ENCODE measurements at places on chromosomes 2 and 18.

DNA sequence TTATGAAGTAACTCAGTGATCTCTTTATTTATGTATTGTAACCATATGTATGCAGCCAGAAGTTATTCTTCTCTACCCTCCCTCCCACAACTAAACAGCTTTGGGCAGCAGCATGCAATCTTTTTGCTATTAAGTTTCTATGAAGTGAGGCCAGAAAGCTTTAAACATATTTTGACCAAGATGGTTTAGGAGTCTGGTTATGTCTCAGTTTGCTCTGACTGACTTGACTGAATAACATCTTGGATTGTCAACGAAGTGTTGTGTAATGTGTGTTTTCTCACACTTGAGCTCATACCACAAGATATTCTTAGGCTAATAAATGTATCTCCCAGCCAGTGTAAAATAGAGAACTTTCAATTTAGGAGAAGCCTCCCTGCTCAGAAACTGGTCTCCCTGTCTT lies 104.3 kb downstream of the TTC27 start:
- no peak for DNase-seq

- no peak for DNase-seq
Measured at GRCh38 chr18:12394428-12394827, 13.3 kb upstream of the PRELID3A start.

GRCh38 chr18:48885266-48885923 lies 65.4 kb downstream of the SMAD7 start:
- DNase-seq: no peak

DNA sequence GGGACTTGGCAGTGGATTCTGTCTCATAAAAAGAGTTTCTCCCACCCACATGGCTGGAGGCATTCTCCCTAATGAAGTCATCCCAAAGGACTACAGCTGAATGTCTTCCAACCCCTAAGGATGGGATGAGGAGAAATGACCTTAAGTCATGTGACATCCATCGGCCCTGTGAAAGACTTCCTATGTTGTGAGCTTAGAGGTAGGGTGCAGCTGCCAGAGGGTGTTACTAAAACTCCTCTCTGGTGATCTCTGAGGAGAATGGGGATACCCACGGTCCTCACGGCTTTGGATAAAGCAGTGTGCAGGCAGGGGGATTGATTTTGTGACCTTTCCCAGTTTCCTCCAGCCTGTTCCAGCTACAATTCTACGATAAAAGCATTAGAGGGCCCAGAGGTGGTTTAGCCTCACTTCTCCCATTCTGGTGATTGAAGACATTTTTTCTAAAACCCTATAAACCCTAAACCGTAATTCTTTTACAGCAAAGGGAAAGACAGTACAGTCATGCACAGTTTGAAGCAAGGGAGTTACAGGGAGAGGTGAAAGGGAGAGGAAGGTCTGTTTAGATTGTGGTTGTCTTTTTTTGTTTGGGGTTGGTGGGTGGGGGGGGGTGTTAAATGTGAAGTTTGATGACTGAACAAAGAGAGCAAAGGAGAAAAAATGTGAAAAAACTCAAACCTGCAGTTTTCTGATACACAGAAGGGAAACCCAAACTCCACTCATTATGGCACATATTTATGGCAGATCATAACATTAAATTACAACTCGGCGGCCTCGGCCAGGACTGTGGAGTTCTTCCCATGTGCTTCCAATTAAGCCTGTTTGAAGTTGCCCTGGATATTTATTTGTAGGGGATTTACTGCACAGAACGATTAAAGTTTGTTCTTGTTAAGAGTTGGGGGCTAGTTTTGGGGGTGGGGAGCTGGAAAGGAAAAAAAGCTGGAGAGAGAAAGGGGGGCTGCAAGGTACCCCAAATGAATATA lies 26.6 kb upstream of the SLC14A2 start:
- no peak for DNase-seq

DNA sequence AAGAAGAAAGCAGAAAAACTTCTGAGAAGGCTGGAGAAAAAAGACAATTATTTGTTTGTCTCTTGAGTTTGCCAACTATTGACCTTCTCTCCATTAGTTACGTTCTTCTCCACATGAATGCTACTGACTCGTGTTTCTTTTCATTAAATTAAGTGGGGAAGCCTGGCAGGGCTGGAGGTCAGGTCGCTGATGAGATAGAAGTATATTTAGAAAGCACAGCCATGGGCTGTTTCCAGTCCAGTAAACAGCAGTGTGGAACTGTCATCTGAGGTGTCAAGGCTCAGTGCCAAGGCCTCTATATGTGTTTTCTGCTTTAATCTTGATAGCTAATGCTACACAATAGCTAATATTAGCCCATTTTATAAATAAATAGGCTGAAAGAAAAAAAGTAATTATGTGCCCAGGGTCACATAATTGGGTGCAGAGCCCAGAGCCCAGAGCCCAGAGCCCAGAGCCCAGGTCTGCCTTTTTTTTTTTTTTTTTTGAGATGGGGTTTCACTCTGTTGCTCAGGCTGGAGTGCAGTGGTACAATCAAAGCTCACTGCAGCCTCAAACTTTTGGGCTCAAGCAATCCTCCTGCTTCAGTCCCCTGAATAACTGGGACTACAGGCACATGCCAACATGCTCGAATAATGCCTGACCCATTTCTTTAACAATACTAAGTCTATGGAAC lies 6.3 kb downstream of the MSGN1 start:
- DNase-seq: no peak

GRCh38 chr2:219596954-219597551 lies 604 bp upstream of the STK11IP start:
- peak; percentile 30 for DNase-seq

DNA sequence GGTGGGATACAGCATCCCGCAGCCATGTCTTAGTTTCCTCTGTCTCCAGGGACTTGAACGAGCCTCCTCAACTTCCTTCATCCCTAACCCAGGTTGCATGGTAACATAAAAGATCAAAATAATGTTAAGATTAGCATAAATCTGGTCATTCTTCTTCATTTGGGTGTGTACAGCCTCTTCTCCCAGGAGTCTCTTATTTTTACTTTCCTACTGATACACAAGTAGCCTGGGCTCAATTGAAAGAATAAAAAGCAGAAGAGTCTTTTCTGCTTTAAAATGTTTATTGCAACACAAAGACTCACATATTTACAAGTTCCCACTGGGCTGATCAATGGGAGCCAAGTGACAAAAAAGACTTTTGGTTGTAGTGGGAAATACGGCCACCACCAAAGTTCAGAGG lies 137.9 kb upstream of the PID1 start:
- no peak for DNase-seq

DNA sequence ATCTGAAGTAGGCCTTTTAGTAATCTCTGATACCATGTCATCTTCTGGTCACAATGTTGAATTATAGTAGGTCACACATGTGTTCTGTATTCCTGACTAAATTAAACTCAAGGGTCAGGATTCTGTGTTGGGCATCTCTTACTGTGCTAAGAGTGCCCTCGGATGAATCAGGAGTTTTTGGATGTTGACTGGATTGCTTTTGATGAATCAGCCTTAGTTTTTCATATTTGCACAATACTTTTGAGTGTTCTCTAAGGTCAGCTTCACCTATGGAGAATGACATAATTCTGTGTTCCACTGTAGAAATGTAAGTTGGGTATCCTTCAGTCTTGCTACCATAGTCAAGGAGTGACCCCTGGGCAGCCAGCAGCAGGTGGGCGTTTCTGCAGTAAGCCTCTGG lies 190.1 kb downstream of the PTPRM start:
- DNase-seq: no peak

DNA sequence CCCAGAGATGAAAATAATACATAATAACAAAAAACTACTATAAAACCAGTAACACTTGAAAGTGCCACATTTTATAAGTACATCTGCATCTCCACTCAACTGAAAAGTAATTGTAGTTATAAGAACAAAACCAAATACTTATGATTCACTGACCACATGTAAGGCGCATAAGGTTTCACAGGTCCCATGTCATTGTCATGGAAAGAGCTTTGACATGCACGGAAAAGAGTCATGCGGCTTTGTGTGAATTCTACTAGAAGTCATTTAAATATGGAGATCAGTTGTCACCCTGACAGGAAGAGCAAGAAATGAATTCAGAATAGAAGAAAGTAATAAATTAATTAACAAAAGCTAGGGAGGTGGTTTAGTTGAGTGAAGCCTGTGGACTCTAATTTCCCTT lies 459.1 kb downstream of the CDH2 start:
- DNase-seq: no peak

DNA sequence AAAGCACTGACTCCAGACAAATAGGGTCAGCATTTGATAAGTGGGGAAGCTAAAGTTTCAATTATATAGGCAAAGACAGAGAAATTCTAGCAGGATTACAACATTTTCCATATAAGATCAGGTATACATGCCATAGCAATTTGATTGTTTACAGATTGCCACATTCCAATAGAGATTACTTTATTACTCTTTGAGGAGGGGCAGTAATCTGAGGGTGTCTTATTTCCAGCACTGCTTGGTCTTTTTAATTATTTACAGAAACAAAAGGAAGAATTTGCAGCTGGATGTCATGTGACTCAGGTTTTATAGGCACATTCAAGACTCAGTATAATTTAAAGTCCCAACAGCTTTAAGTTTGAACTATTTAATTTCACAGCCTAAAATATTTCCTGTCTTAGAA lies 42.5 kb upstream of the GPR39 start:
- DNase-seq: no peak

DNA sequence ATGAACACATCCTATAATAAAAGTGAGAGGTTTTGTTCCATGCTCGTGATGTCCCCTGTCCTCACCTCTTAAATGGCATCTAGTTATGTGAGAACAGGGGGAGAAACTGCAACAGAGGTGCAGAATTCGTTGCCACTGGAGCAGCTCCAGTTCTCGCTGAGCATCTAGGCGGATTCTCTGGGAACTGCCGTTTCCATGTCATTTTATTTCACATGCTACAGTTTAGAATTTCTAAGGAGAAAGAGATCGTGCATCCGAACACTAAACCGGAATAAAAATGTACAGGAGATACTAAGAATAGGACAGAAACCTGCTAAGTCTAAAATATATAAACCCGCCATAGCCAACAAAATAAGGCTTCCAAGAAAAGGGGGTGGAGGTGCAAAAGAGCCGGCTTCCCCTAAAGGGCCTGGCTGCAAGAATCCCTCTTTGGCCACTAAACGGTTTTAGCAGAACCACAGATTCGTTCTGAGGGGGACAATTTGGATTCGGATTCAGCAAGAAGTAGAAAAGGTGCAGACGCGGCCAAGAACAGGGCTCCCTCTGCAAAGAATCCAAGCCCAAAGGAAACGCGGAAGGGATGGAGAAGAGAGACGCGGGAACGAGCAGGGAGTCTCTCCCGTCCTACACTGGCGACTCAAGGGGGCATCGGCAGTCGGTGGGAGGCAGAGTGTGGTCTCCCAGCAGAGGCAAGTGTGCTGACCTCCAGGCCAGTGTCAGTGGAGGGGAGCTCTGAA lies 1.3 kb downstream of the TMEM163 start:
- DNase-seq: no peak

GRCh38 chr18:62210138-62210537 lies 23.1 kb downstream of the RELCH start:
- no peak for DNase-seq

GRCh38 chr2:105764059-105764458 lies 19.3 kb downstream of the NCK2 start:
- no peak for DNase-seq

DNA sequence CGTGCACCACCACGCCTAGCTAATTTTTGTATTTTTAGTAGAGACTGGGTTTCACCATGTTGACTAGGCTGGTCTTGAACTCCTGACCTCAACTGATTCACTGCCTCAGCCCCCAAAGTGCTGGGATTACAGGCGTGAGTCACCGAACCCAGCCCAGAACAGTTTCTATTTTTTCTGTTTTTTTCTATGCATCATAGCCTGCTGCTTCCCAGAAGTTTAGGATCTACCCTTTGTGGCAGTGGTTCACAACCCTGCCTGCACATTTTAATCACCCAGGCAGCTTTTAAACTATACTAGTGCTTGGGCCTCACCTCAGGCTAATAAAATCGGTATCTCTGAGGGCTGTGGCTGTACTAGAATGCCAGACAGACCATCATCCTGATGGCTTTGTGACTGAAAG lies 39.7 kb upstream of the SOCS6 start:
- no peak for DNase-seq

DNA sequence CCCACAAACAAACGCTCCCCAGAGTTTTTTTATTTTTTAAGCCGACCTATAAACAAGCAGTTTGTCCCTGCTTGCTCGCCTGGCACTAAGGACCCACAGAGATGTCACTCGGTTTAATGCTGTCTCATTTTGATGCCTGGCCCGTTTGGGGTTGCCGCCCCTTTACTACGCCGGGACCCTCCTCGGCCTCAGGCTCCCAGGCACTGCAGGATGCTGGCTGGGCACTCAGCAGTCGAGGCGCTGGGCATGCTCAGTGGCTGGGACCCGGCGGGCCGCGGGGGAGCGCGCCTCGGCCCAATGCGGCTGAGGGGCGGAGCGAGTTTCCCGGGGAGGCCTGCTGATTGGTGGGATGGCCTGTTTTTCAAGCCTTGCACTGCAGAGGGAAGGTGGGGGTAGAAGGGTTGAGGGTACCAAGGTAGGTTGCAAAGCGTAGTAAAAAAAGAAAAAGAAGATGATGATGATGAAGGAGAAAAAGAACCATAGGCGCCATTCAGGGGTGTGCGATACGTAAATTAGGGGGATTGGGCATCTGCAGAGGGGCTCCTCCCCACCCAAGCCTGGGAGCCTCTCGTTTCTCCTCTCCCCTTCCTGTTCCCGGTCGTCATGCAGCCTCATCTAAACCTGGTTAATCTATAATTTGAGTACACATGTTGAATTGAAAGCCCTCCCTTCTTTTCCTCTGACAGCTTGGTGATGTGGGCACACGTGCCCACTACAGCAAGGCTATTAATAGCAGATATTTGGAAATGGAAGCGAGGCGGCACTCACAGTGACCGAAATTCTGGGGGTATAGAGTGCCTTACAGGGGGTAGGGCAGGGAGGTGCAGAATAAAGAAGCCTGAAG lies 1.5 kb upstream of the IRS1 start:
- DNase-seq: no peak

- peak; percentile 49 for DNase-seq
Measured at GRCh38 chr2:30147715-30148610, 1.2 kb downstream of the YPEL5 start.

DNA sequence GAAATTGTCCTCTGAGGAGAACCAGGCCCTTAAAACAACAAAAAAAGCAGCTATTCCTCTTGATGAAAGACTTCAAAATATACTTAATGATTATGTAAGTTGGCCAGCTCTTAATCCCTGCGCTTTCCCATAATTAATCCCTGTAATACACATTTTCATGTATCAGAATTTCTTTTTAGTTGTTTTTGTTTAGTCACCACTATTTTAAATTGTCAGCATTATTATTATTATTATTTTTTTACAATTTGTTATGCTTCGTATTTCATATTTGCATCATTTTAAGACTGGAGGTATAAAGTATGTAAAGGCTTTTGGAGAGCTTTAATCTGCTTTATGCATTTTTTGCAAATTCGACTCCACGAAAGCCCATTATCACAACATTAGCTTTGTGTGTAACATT lies 152.9 kb downstream of the ACOXL start:
- DNase-seq: no peak

GRCh38 chr2:121969766-121970639 lies 214.6 kb downstream of the TSN start:
- DNase-seq: no peak

DNA sequence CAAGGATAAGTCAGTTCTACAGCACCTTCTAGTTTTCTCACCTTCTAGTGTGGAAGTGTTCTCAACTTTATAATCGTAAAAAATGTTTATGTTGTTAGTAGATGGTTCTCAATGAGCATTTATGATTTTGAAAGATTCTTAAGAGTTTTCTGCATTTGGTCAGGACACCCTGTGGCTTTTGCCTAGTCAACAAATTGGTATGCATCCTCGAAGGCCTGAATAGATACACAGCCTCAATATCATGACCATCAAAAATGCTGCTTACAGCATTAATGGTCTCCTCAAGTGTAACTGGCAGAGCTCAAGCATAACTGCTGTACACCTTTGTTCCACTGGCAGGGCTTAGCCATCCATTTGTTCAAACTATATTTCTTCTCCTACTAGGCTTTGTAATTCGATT lies 96.7 kb downstream of the CRACDL start:
- no peak for DNase-seq

All from NT2/D1 (cell line).